Right atrium auricular region (tissue), 2 donors: ENCODE measurements at places on chromosomes 4 and X.

GRCh38 chr4:3516836-3517730 lies 15.1 kb downstream of the LRPAP1 start:
- DNase-seq = no peak

DNA sequence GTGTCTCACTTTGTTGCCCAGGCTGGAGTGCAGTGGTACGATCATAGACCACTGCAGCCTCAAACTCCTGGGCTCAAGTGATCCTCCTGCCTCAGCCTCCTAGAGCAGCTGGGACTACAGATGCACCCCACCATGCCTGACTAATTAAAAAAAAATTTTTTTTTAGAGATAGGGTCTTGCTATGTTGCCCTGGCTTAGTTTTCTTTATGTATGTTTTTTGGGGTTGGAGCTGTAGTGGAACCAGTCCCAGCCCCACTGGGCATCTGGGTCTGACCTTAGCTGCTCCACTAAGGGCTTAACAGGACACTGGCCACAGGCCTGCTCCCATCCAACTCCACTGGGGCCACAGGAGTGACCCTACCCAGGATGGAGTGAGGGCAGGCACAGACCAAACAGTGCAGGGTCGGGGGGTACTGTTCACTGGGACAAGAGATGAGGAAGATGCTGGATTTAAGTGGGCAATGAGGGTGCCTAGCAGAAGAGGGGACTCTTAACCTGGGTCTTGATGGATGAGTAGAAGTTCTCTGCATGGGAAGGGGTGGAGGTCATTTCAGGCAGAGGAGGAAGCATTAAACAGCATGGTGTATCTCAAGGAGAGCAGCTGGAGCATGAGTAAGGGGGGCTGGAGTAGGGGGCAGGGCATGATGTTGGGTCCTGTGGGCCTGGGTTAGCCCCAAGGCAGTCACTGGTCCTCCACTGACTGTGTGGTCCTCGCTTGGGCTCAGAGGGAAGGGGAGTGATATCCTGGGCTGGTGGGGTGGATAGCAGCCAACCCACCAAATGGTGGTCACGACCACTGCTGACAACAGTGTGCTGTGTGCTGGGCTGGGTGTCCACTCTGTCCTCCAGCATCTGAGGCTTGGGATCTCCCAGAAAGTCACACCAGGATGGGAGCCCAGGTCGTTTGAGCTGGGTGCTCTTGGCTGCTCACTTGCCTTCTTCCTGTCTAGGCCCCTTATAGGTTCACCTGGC lies 24.1 kb upstream of the ADD1 start:
- DNase-seq = no peak

- DNase-seq = no peak
These were observed 40.4 kb upstream of the PPP1R2C start for GRCh38 chrX:42818151-42818921.

- DNase-seq = peak; percentile 70
These were observed 63.3 kb downstream of the MEPE start for GRCh38 chr4:87895964-87896621.

DNA sequence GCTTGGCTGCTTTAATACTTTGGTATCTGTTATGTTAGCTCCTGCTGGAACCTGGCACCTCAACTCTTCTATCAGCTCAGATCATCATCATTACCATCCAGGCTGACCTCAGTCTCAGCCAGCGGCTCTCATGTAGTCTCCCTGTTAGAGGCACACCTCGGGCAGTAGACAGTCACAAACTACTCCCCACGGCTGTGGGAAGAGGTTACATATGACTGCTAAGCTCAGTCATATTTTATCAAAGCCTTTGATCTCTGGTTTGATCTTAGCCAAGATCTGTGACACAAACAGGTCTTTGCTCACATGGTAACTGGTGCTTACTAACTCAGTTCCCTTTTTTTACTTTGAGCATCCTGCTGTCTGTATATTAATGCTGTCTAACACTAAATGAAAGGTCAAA lies 384.9 kb downstream of the CENPC start:
- DNase-seq = no peak

- no peak for DNase-seq
These were observed 12.0 kb downstream of the P2RY10 start for GRCh38 chrX:78957049-78957767.

DNA sequence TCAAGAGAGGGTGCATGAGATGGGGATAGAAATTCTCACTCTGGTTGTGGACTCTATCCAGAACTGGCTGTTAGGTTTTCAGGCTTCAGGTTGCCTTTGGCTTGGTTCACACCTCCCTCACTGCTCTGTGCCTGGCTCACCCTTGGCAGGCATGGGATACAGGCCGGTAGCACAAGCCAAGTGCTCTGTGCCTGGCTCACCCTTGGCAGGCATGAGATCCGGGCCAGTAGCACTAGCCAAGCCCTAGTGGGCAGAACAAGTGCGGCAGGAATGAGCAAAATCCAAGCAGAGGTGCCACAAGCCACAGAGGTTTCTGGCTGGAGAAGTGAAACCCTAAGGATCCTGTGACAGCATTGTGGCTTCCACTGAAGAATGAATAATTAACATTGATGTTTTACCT lies 1642.3 kb downstream of the C4orf33 start:
- no peak for DNase-seq

DNA sequence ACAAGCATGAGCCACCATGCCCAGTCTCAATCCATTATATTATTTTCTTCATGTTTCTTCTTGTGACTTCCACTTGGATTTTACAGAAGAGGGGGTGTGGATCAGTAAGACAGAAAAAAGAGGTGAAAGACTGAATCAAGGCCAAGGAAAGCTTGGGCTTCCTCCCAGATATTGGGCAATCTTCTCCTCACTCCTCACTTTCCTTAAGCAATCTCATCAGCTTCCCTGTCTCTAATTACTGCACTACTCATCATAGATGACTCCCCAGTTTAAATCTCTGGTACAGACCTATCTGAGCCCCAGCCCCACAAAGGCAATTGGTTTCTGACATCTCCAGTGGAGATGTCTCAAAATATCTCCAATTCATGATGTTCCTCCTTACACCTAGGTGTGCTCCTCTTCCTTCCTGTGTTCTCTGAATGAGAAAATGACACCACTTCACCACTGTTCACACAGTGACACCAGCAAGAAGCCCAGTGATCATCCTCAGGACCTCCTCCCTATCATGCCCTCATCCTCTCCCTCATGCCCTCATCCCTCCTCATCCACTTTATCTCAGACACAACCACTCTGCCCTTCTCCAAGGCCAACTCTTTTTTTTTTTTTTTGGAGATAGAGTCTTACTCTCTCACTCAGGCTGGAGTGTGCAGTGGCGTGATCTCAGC lies 44.8 kb upstream of the HERC6 start:
- DNase-seq = no peak

DNA sequence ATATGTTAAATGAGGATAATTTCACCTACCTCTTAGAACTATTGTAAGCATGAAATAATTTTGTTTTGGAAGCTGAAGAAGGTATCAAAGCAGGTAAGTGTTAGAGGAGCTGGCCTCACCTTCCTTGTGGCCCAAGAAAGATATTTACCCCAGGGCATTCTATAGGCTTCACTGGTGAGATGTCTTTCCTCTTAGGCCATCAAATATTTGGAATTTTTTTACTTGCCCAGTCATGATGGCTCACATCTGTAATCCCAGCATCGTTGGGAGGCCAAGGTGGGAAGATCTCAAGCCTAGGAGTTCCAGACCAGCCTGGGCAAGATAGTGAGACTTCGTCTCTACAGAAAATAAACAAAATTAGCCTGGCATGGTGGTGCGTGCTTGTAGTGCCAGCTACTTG lies 6.1 kb upstream of the SMS start:
- no peak for DNase-seq
